ENCODE measurements at places on chromosomes 3 and 15.

DNA sequence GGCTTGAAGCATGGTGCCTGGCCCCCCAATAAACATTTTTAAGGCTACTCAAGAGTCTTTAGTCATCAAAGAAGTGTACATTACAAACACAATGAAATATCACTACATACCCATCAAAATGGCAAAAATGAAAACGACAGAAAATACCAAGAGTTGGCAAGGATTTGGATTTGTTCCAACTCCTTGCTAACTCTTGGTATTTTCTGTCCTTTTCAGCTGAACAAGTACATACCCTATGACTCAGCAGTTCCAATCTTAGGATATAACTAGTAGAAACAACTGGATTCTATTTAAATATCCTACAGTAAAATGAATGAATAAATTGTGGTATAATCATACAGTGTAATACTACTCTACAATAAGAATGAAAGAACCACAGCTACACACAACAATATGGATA is 25.1 kb upstream of the GABPB1 start:
- DNase-seq = no peak

DNA sequence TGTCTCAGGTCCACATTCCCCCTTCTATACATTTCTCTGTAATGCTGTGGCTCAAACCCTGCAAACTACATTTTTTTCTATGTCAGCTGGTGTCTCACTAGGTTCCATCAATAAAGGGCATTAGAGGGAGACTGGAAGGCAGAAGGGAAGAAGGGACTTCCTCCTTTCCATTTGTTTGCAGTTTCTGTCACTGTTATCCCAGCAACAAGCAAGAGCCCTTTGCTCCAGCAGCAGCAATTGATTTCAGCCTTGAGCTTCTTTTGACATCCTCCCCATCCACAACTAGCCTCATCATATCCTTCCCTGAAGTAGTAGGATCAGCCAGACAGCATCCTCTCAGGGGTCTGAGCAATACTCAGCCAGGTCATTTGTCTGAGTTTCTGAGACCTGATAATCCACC is 5.3 kb upstream of the NCK1 start:
- DNase-seq = no peak

DNA sequence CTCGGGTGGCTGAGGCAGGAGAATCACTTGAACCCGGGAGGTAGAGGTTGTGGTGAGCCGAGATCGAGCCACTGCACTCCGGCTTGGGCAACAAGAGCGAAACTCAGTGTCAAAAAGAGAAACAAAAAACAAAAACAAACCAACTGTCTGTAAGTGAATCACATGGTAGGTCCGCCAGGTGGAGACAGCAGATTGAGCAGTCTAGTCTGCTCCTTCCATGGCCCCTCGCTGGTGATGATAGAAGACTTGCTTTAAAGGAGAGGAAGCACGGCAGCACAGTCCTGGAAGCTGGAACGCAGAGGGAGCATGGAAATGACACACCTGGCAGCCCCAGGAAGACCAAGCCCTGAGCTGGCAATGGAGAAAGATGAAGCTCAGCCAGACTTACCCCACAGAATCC is 31.4 kb upstream of the MGLL start:
- DNase-seq = no peak

GRCh38 chr3:190811775-190812480 is 50.6 kb downstream of the GMNC start:
- no peak for DNase-seq

GRCh38 chr3:77227567-77227966 is 187.7 kb downstream of the ROBO2 start:
- DNase-seq = no peak

DNA sequence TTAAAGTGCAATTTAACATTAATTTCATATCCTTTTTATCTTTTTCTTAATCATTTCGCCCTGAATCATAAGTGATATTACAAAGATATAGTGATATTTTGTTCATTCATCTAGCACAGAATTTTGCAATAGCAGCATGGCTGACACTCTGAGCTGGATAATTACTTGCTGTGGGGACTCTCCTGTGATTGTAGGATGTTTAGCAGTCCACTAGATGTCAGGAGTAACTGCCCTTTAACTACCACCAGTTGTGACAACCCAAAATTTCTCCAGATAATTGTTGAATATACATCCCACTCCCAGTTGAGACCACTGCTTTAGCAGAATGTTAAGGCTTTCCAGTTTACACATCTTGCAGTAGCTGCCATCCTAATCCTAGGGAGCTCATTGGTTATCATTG is 196.8 kb upstream of the MBNL1 start:
- peak; percentile 42 for DNase-seq

DNA sequence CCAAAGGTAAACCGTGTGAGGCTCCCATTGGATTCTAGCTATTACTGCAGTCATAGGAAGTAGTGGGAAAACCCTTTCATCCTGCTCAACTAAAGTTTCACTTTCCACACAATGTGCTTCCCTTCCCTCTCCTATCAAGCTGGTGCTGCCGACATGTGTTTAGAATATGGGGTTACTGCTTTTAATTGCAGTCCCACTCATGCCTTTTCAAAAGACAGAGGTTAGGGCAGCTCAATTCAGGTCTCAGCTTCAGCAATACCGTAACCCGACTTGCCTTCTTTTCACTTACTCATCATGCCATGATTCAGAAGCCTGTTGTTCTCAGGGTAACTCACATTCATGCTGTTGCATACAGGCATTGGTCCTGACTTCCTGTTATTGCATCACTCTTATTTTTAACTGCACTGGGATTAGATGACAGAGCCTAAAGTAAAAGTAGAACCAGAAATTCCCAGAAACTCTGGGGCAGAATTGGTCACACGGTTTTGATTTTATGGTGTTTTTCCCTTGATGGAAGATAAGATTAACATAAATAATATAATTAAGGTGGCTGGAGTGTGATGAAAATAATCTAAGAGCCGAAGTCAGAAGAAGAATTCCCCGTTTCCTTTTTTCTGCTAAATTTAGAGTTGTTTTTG is 45.7 kb downstream of the C2CD4B start:
- no peak for DNase-seq

DNA sequence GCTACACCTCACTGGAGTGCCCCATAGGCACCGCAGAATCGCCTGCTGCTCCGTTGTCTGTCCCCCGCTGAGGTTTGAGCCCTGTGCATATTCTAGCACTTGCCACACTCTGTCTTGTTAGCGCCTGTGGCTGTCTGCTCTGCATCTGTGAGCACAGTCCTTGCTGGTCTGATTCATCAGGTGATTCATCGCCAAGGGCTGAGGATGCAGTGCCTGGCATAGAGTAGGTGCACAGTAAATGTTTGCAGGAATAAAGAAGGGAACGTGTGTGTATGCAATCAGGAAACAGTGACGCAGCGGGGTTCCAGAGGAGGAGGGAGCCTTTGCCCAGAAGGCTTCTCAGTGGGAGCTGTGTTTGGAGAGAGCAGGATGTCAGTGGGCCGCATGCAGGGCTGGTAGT is 124.0 kb upstream of the PLXNA1 start:
- DNase-seq = no peak
